ENCODE measurements at places on chromosomes 6 and 20.

DNA sequence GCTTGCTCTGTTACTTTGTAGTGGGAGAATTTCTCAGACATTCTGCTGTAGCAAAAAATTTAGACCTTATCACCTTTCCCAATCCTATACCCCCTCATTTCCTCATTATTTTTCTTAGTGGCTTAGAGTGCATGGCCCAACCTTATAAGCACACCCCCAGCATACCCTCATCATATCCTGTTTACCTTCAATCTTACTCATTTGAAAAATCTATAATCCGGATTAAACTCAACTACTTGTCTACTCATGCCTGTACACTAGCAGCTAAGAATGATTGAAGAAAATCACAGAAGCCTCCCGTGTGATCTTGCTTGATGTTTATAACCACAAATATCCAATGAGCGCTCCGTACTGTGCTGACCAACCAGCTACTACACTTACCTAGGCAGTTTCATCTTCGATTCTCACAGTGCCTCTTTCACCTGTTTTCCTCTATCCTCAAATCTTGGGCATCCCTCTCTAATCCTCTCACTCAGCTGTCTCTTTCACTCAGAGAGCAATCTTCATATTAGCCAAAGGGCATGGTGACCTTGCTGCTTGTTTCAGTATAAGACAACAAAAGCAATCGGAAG lies 36.6 kb downstream of the AIG1 start:
- no peak for DNase-seq

- no peak for DNase-seq
Observed at GRCh38 chr6:69790629-69791028, 6.2 kb downstream of the LMBRD1 start.

DNA sequence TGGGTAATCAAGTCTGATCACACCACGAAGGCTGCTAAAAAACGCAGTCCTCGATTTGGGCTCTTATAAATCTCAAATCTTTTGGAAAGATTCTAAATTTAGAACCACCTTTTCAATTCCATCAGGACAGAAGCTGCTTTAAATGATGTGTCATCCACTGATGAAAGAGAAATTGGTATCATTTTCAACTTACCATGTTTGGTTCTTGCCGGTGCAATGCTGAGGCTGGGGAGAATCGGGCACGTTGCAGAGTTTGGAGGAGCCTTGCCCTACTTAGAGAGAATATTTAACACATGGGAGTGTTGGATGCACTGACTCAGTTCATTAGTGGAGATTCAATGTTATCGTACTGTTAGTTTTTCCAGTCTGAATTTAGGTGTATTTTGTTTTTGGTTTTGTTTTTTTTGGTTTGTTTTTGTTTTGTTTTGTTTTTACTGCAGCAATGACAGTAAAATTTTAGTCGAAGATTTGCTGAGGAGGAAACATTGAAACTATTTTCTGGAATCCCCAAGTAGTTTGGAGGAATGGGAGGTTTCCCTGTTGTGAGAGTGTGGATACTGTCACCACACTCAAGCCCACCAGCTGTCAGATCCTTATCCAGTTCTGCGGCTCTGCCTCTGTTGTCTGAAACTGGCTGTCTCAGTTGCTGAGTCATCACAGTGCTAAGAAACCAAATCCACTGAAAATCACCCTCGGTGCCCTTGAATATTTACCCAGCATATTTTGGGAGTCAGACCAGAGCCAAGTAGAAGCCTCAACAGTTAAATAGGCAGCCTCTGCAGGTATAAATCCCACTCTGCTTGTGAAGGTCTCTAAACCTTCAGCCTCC lies 497.0 kb downstream of the BTBD3 start:
- no peak for DNase-seq

GRCh38 chr6:135149376-135149775 lies 31.7 kb upstream of the MYB start:
- no peak for DNase-seq

DNA sequence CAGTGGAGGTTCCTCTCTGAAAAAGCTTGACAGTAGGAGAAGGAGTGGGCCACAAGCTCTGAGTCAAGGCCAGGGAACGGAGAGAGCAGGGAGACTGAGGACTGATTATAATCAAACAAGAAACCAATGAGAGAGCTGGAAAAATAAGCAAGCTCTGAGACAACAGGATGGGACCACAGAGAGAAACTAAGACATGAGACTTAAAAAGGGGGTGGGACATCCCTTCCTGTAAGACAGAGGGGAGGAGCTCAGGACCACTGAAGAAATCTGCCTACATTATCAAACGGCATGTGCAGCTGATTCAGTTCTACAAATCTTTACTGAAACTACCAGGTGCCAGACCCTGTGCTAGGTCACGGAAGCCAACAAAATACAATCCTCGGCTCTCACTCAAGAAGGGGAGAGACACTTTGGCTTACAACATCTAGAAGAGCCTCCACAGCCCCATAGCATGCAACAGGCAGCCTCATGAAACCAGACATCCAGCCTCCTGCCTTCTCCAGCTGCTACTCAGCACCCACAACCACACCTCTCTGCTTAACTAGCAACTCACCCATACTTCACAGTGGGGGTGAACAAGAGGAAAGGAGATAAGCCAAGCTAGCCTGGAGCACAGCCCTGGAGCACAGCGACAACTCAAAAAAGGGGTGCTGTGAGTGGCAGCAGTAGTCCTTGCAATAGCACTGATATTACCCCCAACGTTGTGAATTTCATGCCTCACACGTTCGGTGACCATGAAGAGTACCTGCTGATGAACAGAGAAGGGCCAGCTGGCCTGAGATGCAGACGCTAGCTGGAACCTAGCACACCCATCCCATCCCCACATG lies 39.1 kb upstream of the ANKRD60 start:
- DNase-seq, result no peak

DNA sequence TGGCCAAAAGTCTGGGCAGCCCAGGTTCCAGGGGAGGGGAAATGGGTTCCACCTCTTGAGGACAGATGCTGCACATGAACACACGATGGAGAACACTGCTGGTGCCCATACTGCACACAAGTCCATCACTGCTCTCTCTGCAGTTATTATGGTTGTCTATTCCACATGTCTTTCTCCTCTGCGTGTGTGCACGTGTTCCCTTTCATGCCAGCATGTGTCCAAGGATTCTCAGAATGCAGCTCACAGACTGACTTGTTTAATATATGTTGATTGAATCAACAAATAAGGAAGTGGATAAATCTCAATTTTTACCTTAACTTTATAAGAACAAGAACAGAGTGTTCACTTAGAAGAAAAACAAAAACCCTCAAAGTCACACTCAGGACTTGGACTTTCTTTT lies 158.9 kb downstream of the FNDC1 start:
- no peak for DNase-seq

DNA sequence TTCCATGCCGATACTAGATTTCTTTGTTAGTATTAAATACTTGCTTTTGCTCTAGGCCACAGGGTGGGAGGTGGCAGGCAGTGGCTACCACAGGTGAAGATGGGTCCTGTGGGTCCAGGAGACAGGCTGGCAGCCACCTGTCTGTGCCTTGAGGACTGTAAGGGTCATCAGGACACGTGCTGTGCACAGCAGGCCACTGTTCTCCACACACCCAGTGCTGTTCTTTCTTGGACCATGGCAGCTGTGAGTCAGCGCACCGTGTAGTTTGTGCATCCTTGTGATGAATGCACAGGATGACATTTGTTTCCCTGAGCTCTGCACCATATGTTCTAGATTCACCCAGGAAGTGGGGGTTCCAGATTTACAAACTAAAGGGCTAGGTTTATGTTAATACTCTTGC lies 317.0 kb downstream of the ZFAND3 start:
- no peak for DNase-seq

DNA sequence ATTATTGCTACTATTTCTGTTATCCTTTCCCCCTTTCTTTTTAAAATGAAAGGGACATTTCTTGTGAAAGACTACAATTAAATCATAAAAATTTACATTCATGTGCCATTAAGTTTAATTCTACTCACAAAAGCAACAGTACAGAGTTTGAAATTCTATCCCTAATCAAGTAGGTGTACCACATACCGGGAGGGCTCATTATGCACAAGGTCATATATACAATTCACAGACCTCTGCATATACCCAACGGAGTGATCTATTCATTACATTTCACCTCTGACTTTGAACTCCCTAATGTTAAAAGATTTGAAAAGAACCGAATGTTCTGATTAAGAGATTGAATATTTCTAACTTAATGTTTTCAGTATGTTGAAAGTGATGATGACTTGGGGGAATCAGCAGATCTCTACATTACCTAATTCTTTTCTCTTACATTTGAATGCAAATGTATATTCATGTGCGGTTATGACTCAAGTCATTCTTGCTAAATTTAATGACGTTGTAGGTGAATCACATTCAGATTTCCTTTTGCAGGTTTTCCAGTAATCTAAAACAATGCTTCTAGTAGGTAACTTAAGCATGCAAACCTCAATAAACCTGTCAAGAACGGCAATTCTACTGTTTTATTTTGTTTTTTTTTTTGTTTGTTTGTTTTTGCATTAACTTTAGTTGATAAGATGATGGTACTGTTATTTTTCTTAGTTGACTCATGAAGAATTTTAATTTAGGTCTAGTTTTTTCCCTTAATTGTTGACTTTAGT lies 7.3 kb downstream of the EYA4 start:
- no peak for DNase-seq

- no peak for DNase-seq
Observed at GRCh38 chr6:57021086-57021720, 25.3 kb upstream of the KIAA1586 start.

GRCh38 chr20:38001981-38002380 lies 31.3 kb downstream of the TTI1 start:
- DNase-seq, result no peak

GRCh38 chr6:151399679-151400078 lies 8.3 kb upstream of the ZBTB2 start:
- no peak for DNase-seq

DNA sequence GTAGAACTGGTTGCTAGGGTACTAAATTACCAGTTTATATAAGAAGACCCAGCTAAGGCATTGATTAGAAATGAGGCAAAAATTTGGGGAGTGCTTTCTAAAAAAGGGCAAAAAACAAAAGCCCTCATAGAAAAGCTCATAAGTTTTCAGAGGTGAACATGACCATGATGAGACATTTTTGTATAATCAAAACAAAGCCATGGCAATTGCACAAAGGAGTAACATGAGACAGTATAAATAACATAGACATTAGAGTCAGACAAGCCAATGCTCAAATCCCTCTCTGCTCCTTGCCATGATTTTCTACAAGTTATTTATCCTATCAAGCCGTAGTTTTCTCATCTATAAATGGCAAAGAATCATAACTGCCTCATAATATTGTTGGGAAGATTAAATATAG lies 112.2 kb upstream of the ADTRP start:
- no peak for DNase-seq

- no peak for DNase-seq
Observed at GRCh38 chr6:89830170-89830809, 610 bp downstream of the CASP8AP2 start.

DNA sequence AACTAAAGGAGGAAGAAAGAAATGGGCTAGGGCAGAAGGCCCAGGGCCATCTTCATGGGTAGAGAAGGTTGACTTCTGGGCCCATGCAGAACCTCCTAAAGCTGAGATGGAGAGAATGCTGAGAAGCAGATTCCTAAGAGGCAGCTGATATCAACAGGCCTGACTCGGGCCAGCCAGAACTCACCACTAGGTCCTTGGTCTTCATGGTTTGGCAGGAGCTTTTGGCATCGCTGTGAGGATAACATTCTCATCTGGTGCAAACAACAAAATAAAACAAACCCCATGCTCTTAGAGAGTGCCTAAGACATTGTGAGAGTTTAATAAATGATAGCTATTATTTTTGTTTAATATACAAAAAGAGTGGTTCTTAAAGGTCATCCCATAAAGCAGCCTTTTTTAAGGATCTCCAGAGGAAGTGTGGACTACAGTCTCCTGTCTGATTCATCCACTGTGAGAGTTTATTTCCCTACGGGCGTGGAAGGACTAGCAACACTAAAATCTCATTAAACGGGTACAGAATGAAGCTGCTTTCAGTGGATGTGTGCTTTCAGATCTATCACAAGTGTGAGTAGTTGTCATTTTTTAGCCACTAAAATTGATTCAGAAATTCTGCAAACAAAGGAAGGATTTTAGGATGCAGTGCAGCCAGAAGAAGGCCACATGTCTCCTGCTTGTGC lies 160.0 kb downstream of the PLCB4 start:
- no peak for DNase-seq

DNA sequence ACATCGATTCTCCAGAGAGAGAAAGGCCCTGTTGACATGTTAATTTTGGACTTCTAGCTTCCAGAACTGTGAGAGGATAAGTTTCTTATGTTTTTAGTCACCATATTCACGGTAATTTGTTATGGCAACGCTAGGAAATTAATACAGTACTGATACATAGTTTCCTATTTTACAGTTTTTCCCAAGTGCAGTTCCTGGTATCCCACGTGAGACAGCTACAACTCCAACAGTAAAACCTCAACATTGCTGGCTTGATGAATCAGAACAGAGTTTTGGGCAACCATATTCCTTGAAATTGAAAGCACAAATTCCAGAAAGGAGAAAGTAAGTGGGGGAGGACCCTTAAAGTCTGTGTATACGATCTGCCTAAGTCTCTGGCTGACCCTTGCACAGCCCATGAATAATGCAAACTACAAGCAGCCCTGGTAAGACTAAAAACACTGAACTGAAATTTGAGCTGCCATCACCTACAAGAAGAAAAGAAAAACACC lies 505.1 kb upstream of the NRSN1 start:
- DNase-seq, result no peak

DNA sequence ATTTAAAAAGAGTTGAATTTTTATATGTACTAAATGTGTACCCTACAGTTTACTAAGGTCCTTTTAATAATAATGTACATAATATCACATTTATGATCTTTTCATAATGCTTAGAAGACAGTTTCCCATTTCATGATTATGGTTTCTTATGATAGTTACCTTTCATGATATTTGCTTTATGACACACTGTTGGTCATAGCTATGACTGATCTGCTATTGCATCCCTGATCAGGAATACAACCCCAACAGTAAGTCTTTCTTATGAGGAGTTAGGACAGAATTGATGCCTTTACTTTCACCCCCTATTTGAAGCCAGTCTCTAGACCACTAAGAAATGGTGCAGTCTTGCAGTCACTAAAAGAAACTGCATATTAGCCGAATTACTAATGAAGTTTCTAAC lies 31.0 kb downstream of the LCA5 start:
- DNase-seq, result no peak

DNA sequence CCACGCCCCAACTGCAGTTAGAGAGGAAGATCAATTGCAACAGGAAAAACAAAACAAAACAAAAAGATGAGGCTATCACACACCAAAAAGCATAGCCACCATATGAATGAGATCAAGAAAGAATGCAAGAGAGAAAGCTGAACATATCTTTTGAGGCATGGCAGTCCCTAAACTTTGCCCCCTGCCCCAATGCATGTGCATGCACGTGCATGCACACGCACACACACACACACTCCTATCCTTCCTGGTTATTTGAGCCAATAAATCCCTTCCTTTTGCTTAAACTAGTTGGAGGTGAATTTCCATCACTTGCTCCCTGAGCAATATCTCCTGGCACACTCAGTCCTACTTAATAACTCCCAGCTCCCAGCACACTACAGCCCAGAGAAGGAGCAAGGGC lies 48.6 kb upstream of the FOXP4 start:
- DNase-seq, result no peak

GRCh38 chr20:60362531-60362930 lies 404.3 kb downstream of the CDH26 start:
- no peak for DNase-seq
